ENCODE measurements at places on chromosomes 6 and 20.

GRCh38 chr6:117449549-117450439 is 24.1 kb upstream of the ROS1 start:
- peak; percentile 62 for DNase-seq

- peak; percentile 27 for DNase-seq
Observed at GRCh38 chr6:52304983-52305390, 20.4 kb upstream of the MCM3 start.

DNA sequence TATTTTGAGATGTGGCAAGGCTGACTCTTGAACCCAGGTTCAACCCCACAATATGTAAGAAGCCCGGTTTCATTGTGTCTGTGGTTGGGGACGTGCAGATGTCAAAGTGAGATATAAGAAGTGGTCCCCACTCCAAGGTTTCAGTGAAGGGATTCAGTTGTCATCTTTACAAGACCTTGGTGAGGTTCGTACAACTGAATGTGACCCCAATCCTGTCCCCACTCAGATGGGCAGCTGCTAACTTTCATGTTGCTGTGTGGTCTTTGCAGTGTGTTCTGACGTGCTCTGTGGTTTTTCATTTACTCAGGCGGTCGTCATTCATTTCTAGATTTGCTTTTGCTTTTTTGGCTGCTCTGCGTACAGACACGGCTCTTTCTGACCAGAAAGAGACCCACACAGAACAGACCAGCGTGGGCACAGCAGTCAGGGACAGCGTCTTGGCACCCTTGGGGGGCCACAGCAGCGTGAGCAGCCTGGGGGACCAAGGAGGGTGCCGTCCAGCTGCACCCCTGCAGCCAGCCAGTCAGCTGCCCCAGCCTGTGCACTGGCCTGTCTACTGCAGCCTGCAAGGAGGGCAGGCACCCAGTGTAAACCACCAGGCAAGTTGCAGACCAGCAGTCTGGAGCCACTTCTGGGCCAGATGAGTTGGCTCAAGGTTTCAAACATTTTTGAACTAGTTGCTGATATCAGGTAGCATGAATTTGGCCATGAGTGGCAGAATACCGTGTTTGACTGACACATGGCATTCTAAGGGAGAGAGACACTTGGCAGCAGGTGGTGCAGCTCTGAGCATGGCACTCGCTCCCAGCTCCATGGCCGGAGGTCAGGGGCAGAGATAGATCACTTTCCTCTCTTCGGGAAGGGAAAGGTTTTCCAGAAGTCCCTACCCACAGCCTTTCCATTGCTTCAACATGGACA is 49.4 kb upstream of the IRF4 start:
- no peak for DNase-seq

GRCh38 chr6:34249469-34250261 is 859 bp upstream of the SMIM29 start:
- DNase-seq = no peak

GRCh38 chr6:26437550-26437949 is 2.8 kb upstream of the BTN3A3 start:
- DNase-seq = no peak

DNA sequence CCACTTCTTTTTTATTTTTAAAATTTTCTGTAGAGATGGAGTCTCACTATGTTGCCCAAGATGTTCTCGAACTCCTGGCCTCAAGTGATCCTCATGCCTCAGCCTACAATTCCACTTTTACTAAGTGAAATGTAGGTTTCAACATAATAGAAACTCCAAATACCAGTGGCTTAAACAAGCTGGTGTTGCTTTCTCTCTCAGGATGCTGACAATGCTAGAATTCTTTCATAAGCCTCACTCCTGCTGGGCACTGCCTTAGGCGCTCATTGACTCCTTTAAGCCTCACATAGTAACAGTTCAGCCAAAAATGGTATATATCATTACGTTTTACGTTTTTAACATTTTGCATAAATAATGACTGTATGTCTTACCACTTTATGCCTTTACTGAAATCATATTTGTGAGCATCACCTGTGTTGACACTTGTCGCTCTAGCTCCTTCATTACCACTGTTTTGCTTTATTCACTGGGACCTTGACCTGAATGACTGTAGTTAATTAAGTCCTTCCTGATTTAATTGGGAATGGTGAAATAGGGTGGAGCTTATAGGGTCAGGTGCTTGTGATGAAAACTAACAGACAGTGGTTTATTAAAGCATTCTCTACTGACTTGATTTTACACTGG is 3.9 kb upstream of the CST9 start:
- DNase-seq = no peak

DNA sequence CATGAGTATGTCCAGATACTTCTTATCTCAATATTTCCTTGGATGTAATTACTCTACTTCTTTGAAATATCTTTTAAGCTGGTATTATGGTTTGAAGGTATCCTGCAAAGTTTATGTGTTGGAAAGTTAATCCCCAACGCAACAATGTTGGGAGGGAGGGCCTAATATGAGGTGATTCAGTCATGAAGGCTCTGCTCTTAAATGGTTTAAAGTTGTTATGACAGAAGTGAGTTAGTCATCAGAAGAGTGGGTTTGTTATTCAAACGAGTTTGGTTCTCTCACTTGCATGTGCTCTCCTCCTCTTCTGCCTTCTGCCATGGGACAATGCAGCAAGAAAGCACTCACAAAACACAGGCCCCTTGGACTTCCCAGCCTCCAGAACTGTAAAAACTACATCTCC is 176.3 kb downstream of the KCNQ5 start:
- no peak for DNase-seq

GRCh38 chr6:34531580-34532201 is 24.4 kb downstream of the SPDEF start:
- DNase-seq = peak; percentile 7

- no peak for DNase-seq
Observed at GRCh38 chr6:11613858-11614257, 76.3 kb downstream of the TMEM170B start.

- DNase-seq = no peak
Observed at GRCh38 chr6:126040826-126041225, 54.5 kb downstream of the TRMT11 start.

DNA sequence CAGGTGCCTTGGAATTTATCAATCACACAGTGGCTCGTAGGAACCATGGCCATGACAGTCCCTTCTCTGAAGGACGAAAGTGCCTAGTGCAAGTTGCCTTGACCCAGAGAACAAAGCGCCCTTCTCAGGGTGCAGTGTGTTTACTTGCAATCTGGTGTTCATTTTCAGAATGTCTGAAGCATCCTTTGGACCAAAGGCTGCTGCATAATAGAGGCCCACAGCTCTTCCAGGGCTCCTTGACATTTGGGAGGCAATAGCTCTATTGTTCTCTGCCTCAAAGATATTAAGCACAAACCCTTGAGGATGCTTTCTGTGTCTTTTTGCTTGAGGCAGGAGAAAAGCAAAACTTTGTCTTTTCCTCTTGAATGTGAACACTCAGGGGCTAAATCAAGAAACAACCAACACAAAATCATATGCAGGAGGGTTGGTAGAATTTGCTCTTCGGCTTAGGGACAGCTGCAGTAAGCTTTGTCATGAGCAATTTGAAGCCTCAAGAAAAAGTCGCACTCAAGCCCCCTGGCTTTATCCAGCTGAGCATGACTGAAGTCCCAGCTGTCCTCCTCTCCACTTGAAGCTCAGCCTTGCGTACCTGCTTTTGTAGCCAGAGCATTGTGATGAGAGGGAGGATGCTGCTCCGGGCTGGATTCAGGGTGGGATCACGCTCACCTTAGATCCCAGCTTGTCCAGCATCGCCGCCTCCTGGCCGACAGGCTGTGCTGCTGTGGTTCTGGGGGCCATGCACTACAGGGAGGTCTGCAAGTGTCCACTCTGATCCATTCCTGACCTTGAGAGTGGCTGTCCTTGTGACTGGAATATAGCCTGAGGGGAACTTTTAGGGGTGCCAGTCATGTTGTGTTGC is 495.4 kb downstream of the CDH26 start:
- DNase-seq = no peak

- DNase-seq = no peak
Observed at GRCh38 chr6:112308476-112308875, 38.7 kb upstream of the RFPL4B start.

GRCh38 chr20:63686492-63687321 is 9.7 kb upstream of the TNFRSF6B start:
- peak; percentile 32 for DNase-seq

DNA sequence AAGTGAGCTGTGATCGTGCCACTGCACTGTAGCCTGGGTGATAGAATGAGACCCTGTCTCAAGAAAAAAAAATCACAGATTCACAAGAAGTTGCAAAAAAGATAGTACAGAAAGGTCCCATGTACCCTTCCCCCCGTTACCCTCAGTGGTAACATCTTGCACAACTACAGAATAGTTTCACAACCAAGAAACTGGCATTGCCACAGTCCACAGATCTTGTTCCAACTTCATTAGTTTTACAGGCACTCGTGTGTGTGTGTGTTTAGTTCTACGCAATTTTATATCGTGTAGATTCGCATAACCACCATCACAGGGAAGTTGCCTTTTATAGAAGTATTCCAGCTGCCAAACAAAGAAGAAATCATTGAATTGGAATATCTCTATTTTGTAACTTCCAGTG is 19.1 kb downstream of the SPATA2 start:
- DNase-seq = no peak

- DNase-seq = no peak
Observed at GRCh38 chr6:163709693-163710092, 295.2 kb downstream of the QKI start.

GRCh38 chr20:59299945-59300332 is 472 bp upstream of the EDN3 start:
- DNase-seq = no peak

- no peak for DNase-seq
Observed at GRCh38 chr20:40488401-40488800, 200.6 kb downstream of the MAFB start.

DNA sequence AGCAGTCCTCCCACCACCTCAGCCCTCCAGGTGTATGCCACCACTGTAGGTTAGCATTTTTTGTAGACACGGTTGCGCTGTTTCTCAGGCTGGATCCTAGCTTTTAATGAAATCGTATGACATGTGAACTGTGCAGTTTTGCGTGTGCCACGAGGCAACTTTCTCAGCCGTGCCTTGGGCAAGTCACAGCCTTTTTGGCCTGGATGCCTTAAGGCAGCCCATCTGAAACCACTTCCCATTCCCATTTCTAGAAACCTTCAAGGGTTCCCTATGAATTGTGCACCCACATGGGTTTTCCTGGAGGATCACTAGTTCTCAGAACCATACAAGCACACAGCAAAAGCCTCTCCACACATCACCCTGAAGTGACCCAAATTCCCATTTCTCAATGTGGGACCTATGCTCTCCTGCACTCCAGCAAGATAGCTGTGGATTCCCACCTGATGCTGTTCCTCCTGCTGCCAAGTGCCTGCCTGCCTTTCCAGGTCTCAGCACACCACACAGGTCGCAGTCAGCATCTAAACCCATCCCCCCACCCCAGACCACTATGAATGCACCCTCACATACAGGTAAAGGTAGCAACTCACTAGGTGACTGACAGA is 28.9 kb downstream of the SNX5 start:
- DNase-seq = no peak

DNA sequence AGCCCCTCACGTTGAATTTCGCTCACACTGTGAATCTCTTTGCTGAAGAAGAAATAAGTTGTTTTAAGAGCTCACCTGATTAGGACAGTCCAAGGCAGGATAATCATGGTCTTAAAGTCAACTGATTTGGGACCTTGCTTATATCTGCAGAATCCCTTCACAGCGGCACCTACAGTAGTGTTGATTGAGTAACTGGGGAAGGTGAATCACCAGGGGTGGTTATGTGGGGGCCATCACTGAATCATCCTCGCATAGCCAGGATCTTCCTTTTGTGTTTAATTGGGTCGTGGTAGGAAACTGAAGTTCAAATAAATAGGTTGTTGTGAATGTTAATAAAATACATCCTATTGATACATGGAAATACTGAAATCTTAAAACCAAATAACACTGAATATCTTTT is 20.2 kb upstream of the MICA start:
- DNase-seq = no peak

- no peak for DNase-seq
Observed at GRCh38 chr6:134381959-134382358, 64.0 kb upstream of the SGK1 start.

GRCh38 chr6:80214436-80215022 is 108.1 kb downstream of the BCKDHB start:
- peak; percentile 6 for DNase-seq

DNA sequence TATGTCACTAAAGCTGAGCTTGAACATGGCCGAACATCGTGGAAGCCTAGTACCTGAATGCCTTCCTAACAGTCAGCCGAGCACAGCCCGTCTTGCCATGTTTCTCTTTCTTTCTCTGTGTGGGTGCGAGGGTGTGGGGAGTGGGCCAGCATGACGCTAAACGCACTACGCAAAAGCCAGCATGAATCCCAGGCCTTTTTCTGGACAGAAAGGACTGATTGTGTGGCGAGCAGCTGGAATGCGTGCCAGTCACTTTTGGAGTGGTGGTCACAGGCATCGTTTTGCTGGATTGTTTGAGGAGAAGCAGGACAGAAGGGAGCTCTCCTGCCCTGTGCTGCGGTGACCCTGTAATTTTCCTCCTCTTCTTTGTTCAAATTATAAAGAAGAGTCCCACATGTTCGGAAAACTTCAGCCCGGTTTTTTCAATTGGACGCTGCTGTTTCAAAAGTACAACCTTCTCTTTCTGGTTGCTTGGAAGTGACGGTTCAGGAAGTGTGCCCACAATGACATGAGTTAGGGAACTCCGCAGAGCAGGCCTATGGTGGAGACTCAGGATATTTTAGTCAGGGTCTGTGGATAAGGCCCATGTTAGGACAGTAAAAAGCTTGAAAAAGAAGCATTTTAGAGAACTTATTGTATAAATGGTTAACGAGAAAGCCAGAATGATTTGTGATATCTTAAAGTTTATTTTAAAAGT is 54.3 kb downstream of the PDE7B start:
- DNase-seq = no peak

- no peak for DNase-seq
Observed at GRCh38 chr6:22071270-22072041, 225.4 kb downstream of the PRL start.

DNA sequence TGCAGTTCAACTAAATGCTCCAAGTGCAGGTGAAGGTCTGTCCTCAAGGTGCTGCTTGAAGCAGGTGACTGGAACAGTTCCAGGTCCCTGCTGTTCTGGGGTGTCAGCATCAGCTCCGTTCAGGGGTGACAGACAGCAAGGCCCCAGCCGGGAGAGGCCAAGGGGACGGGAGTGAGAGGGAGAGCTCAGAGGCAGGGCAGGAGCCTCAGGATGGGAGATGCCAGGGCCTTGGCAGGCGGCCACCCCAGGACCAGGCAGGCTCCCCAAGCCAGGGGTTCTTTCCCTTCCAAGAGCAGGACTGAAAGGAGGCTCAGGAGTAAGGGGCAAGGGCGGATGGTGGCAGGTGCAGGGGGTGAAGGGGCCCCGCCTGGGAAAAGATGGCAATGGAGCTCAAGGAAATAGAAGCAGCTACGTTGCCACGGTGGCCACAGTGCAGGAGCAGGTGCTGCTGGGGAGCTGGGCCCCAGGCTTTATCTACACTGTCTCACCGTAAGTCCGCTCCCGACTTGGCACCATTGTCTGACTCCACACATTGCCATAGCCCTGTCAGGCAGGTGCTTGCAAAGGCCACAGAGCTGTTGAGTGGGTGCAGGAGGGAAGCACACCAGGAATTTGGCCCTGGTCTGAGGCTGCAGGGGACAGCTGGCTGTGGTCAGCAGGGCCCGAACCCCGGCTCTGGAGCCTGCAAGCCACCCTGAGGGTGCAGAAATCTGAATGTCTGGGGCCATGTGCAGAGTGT is 43.1 kb downstream of the ERMARD start:
- no peak for DNase-seq
